ENCODE measurements at places on chromosomes 6 and 20.

DNA sequence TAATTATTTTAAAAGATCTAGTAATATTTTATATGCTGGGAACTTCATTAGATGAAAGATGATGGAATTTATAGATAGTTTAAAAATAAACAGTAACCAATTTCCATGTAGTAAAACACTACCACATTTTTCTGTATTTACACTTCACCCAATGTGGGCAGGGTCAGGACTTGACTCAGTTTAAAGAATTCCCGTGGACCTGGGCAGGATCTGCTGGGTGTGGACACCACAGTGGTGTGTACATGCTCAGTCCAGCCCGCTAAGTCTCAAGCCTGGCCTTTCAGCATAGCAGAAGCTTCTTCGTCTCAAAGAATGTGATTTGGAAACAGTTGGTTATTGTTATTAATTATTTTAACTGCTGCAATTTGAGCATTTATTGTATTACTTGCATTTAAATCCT lies 364.2 kb downstream of the SYNE1 start:
- H3K27me3 ChIP-seq, result no peaks in the 10 kb centered on the region
- H3K27ac ChIP-seq, result no peak overlapping the region
- H3K36me3 ChIP-seq, result peaks cover 58% of the 10 kb centered on the region
- peaks cover 6% of the 10 kb centered on the region for H3K4me1 ChIP-seq
- no peak overlapping the region for H3K4me3 ChIP-seq

DNA sequence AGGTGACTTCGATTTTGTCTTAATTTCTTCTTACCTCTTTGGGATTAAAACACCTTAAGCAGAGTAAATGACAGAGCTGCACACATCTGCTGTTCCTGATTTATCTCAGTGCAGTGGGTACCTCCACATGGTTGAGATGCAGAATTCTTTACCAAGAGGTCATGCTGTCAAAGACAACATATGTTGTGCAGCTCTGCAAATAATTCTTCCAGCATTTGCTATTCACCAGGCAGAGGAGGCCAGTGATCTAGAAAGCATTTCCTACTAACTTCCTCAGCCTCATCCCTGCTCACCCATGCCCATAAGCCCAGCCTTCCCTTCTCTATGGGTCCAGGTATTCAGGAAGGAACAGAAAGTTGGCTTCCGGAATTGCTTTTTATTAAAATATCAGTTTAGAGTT lies 109.3 kb downstream of the THBS2 start:
- H3K36me3 ChIP-seq, result no peaks in the 10 kb centered on the region
- H3K4me1 ChIP-seq, result no peaks in the 10 kb centered on the region
- H3K27ac ChIP-seq, result no peak overlapping the region

DNA sequence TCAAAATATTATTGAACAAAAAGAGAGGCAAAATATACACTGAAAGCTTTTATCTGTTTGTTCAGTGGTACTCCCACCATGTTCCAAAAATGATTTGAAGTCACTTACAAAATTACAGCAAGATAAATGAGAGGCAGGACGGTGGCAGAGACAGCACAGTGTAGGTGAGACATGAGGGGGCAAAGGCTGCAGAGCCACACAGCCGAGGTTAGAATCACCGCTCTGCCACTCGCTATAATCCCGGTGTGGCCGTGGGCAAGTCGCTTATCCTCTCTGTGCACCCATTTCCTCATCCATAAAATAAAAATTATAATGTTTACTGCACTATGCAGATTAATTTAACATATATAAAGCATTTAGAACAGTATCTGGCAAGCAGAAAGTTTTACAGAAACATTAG lies 140.1 kb upstream of the BEND6 start:
- DNase-seq, result no peak
- H3K27me3 ChIP-seq, result no peaks in the 10 kb centered on the region
- no peaks in the 10 kb centered on the region for H3K4me1 ChIP-seq
- H3K4me3 ChIP-seq, result no peak overlapping the region
- no peaks in the 10 kb centered on the region for H3K36me3 ChIP-seq

DNA sequence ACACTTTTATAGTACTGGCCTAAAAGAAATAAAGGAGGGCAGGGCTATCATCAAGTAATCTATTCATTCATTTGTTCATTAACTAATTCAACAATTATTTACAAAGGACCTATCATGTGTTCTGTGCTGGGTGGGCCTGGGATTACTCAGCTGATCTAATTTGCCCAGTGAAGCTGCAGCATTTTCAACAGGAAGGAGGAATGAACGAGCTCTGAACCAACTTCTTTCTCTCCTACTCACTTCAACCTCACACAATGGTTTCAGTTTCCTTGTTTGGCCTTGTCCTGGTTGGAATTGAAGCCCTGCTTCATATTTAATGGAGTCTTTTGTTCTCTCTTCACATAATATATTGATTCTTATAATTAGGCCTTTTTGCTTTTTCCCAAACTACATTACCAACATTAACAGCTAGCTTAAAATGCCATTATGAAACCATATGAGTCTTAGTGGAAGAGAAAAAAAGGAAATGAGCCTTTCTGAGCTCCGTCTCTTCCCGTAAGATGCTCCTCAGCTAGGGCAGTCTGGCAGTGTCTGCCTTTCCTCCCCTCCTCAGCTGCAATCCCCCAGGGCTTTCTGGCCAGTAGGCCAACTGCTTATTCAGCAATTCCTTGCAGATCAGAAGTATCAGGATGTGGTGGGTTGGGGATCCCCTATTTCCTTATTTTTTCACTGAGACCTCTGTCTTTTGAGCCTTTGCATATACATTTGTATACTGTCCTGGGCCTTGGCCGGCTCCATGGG lies 79.4 kb upstream of the NRN1 start:
- H3K36me3 ChIP-seq, result peaks cover 2% of the 10 kb centered on the region
- H3K27ac ChIP-seq, result no peak overlapping the region
- no peak for DNase-seq
- H3K4me1 ChIP-seq, result no peaks in the 10 kb centered on the region
- peaks cover 35% of the 10 kb centered on the region for H3K27me3 ChIP-seq
- H3K4me3 ChIP-seq, result no peak overlapping the region

DNA sequence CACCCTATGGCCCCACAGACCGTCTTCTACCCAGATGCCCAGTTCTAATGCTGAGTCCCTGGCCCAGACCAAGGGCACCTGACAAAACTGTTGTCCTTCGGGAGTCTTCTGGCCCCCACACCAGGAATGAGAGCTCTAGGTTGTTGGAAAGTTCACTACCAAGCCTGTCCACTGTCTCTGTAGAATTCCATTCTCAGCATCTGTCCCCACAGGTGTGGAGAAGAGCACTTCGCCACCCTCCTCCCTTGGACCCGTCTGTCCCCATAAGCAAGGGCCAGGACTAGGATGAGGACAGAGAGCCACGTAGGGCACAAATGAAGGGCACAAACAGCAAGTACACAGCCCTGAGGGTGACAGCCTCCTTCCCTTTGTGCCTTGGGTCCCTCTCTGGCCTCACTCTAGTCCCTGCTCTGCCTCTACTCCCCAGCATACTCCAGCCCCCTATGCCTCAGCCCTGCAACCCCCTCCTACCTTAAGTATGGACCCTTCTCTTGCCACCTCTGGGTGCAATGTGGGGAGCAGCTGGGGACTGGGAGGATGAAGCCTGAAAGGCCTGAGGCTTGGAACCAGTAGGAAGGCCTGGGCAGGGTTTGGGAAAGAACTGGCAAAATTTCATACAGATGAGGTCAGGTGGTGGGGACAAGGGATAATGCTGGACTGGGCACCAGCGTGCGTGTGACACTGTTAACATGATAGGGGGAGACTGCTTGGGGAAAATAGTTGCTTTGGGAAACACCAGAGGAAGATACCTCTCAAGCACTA lies 4.3 kb downstream of the LZTS3 start:
- H3K4me1 ChIP-seq, result peaks cover 13% of the 10 kb centered on the region
- peaks cover 31% of the 10 kb centered on the region for H3K27me3 ChIP-seq
- DNase-seq, result no peak
- H3K4me3 ChIP-seq, result no peak overlapping the region
- peaks cover 11% of the 10 kb centered on the region for H3K36me3 ChIP-seq

DNA sequence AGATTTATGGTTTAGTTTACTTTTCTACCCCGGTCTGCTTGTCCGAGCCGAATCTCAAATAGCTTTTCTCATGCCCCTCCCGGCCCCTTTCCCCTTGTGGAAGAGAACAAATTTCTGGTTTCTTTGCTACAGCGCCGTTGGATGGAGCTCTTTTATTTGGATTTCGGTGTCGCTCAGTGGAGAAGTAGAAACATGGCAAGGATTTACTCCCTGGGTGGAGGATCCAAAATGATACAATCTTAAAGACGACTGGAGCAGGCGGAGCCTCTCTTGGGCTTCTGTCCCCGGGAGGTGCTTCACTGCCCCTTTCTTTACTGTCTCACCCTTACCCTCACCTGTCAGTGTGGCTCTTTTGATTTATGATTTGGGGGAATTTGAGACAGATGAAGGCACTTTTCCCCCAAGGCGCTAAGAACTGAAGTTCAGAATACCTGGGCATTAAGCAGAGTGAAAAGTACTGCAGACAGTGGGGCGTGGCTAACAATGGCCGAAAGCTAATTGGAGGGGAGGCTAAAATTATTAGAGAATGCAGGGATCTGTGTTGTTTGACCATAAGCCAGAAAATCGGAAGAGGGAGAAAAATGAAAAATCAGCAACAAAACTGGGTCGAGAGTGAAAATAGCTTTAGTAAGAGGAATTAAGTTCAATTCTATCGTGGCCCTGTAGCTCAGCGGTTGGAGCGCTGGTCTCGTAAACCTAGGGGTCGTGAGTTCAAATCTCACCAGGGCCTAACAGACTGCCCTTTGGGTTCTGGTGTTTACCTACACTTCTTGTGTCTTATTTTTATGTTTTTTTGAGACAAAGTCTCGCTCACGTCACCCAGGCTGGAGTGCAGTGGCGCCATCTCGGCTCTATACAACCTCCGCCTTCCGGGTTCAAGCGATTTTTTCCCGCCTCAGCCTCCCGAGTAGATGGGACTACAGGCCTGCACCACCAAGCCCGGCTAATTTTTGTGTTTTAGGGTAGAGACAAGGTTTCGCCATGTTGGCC lies 145.1 kb upstream of the ZNF184 start:
- peaks cover 89% of the 10 kb centered on the region for H3K27me3 ChIP-seq
- no peak overlapping the region for H3K27ac ChIP-seq
- H3K4me1 ChIP-seq, result peaks cover 12% of the 10 kb centered on the region
- H3K4me3 ChIP-seq, result no peak overlapping the region
- H3K36me3 ChIP-seq, result no peaks in the 10 kb centered on the region

GRCh38 chr6:39911513-39912125 lies 22.6 kb downstream of the MOCS1 start:
- no peak overlapping the region for H3K27ac ChIP-seq
- no peaks in the 10 kb centered on the region for H3K36me3 ChIP-seq
- no peak for DNase-seq
- no peak overlapping the region for H3K4me3 ChIP-seq
- peaks cover 9% of the 10 kb centered on the region for H3K27me3 ChIP-seq
- H3K4me1 ChIP-seq, result no peaks in the 10 kb centered on the region

DNA sequence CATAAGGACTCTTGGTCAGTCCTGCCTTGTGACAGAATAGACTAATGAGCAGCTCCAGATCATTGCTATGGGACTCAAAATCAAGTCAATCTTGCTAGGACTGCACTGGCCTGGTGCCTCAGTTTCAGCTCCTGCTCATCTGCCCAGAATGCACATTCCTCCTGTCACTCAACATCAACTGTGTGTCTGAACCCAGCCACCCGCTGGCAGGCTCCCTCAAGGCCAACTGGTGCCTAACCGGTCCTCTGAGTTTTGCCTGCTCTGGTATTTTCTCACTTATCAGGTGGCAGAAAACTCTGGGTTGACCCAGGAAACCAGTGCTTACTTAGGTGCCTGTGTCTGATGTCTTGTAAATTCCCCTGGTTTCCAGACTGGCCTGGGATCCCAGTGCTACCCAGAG lies 297.7 kb downstream of the DHX35 start:
- no peaks in the 10 kb centered on the region for H3K4me1 ChIP-seq
- no peak for DNase-seq
- H3K27me3 ChIP-seq, result peaks cover 37% of the 10 kb centered on the region
- H3K4me3 ChIP-seq, result no peak overlapping the region
- no peaks in the 10 kb centered on the region for H3K36me3 ChIP-seq
- no peak overlapping the region for H3K27ac ChIP-seq

GRCh38 chr20:63945921-63946920 lies 10.0 kb downstream of the UCKL1 start:
- peak overlapping the region; percentile 80 for H3K4me3 ChIP-seq
- peaks cover 53% of the 10 kb centered on the region for H3K4me1 ChIP-seq
- no peaks in the 10 kb centered on the region for H3K27me3 ChIP-seq
- peak overlapping the region; percentile 98 for H3K27ac ChIP-seq

DNA sequence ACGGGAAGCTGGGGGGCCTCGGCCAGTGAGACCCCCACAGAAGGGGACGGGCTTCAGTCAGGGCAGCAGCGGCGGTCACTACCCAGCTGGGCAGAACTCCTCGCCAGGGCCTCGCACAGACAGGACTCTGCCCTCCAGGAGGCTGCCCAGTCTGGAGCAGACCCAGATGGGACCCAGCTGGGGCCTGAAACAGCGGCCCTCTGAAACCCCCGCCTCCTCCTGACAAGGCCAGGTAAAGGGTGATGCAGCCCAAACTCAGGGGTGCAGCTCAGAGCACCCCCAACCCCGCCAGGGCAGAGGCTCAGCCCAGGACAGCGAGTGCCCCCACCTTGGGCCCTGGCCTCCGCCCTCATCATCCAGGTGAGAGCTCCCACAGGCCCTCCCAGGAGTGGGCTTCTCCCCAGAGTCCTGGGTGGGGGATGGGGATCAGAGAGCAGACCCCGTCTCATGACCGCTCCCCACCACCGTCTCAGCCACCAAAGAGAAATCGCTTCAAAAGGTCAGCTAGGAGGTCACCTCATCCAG lies 2.2 kb downstream of the EEF1A2 start:
- H3K27me3 ChIP-seq, result peaks cover 12% of the 10 kb centered on the region
- H3K36me3 ChIP-seq, result peaks cover 2% of the 10 kb centered on the region

DNA sequence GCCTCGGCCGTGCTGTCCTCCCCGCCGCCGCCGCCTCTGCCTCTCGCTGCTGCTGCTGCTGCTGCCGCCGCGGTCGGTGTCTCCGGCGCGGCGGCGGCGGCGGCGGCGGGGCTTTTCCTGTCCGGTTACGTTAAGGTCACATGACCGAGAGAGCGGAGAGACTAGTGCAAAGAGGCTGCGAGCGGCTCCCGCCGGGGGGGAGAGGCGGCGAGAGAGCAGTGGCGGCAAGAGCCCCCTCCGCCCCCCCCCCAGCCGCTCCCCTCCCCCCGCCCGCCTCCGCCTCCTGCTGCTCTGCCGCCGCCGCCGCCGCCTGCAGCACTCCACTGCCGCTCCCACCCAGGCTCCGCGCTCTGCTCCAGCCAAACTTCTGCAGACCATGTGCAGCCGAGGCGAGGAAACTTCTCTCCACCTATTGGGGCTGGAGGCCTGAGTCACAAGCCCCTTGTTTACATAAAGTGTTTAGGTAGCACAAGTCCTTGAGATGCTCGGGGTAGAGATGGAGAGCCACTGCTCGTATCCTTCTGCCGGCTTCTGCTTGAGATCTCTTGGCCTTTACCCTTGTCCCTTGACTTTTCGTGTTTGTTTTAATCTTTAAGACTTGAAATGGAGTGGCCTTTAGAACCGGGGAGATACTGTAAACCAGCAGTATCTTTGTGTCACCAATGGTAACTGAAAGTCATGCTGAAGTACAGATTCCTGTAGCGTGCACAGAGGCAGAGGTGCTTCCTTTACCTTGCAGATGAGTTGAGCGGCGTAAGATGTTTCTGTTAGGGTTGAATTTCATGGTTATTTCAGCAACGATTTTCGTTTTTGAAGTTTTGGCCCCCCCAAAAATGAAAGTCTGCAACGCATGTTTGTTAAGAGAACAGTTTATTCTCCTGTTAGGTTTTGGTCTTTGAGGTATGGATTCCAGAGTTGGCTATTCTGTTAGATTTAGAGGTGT lies at the start of gene ZBTB2:
ZBTB2 (minus strand) TSS at position 89 of the 943 bp plus-strand sequence. CDS start 17,922 bp downstream, outside the sequence.
- H3K4me1 ChIP-seq, result peaks cover 53% of the 10 kb centered on the region
- no peaks in the 10 kb centered on the region for H3K27me3 ChIP-seq
- H3K4me3 ChIP-seq, result peak within 1 kb of the TSS; percentile 96
- H3K36me3 ChIP-seq, result peaks cover 29% of the 10 kb centered on the region
- H3K27ac ChIP-seq, result peak within 1 kb of the TSS; percentile 97

- DNase-seq, result no peak
- no peaks in the 10 kb centered on the region for H3K4me1 ChIP-seq
- no peaks in the 10 kb centered on the region for H3K36me3 ChIP-seq
- no peak overlapping the region for H3K4me3 ChIP-seq
- no peak overlapping the region for H3K27ac ChIP-seq
- H3K27me3 ChIP-seq, result peaks cover 4% of the 10 kb centered on the region
These were observed 69.9 kb upstream of the HDAC2 start for GRCh38 chr6:114040871-114041270.
